ENCODE measurements at places on chromosomes 3 and 15.

DNA sequence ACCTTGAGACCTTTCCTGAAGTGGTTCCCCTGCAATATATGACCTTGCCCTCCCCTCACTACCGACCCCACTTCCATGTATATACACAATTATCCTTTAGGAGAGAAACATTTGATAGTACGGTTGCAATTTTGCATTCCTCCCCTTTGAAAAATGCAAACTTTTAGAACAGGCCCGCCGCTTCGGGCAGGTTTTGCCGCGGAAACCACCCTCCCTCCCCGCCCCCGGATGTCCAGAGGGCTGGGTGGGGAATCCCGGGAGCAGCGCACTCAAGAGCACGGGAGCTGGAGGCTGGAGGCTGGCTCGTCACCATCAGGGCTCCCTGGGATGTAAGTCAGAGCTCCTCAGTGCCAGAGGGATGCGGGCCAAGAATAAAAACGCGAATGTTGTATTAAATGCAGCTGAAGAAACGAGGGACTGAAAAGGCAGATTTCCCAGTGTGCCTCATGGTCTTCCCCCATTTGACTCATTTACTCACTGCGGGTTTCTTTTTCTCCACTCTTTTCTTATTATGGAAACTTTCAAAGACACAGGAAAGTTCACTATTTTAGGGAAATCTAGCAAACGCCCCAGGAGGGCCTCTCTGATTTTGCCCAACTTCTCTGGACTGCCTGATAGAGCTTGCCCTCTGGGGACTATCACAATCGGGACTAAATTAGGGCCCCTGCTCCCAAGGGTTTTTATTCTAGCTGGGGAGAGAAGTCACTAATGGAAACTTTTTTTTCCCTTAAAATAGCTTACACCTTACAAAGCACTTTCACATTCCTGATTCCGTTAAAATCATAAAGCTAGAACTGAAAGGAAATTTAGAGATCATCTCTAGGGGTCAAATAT is 2.9 kb upstream of the USP3 start:
- no peak for DNase-seq

DNA sequence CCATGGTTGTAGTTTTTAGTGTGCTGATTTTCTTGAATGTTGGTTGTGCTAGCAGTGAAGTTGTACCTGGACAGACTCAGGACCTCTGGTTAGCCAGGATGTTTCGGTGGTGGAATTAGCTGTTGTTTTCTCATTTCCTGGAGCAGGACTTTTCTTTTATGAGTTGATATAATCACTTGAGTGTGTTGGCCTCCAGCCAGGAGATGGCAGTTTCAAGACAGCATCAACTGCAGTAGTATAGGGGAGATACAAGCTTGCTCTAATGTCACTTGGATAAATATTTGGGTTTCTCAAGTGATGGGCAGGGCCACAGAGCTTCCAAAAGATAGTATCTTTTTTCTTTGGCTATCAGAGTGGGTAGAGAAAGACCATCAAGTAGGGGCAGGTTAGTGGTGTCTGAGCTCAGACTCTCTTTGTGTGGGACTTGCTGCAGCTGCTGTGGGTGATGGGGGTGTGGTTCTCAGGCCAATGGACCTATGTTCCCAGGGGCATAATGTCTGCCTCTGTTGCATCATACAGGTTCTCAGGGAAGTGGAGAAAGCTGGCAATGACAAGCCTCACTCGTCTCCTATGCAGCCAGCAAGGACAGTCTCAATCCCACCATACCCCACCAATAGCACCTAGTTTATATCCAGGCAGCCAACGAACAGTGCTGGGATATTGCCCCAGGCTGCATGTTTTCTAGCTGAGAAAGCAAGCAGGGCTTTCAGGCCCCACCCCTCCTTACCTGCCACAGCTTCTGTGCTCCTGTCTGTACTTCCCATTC is 14.6 kb upstream of the OR5K2 start:
- no peak for DNase-seq

DNA sequence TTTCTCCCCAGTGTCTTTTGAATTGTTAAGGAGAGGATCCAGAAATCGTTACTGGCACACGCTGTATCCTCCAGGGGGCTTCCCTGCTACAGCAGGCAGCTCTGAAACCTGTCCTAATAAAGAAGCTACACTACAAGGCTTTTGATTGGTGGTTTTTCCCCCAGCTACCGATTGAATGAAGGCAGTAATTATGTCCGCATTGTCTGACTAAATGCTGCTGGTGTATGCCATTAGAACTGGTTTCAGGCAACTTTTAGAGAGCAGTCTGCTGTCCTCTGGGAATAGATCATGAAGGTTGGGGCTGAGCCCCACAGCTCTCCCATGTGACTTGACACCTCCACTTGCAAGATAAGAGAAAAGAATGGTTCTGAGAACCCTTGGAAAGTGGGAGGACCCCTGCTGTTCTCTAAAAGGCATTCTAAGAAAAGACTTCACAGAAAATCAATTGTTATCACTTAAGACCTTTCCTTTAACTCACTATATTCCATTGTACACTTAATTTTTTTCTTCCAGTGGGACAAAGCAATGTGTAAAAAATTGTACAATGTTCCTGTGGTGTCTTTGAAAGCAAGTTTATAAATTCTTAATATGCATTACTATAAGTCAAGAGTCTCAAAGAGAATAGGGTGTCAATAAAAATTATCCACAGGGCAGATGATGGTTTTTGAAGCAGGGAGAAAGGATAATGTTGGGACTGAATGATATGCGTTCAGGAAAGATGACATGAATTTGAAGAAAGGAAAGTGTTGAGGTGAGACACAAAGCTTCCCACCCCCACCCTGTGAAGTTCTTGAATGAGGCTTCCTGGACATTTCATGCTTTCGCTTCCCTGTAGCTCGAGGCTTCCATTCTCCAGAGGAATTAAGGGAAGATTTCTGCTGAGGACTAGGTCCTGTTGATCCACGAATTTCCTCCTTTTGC is 53.0 kb upstream of the DAZL start:
- DNase-seq: no peak

- no peak for DNase-seq
Observed at GRCh38 chr3:108566599-108566998, 22.6 kb downstream of the CIP2A start.

GRCh38 chr3:72340476-72341379 is 507.5 kb downstream of the SHQ1 start:
- DNase-seq: no peak

DNA sequence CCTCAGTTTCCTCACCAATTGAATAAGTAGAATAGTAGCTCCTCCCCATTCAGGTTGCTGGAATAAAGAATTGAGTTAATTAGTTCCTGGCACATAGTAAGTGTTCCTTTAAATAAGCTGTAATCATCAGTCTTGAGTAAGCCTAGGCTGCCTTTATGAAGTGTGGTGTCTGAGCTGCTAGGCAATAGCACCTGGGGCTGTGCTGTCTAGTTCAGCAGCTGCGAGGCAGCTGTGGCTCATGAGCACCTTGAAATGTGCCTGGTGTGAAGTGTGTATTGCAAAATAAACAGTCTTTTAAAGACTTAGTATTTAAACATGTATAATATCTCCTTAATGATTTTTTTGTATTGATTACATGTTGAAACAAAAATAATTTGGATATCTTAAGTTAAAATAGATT is 77.6 kb downstream of the TOP2B start:
- no peak for DNase-seq

DNA sequence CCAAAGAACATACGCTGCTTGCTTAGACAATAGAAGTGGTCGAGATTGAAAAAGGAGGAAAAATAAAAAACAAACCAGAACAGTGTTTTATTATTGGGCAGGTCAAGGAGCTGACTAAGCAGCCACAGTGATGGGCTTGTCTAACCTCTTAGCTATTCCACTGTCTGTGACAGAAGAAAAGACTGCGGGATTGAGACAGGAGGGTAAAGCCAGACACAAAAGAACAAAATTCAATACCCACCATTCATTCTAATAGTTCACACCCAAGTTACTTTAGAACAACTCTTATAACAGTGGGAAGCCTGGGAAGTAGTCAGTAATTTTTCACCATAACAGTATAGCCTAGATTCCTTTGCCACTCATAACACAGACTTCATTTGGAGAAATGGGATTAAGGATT is 435.4 kb downstream of the MFSD1 start:
- no peak for DNase-seq

DNA sequence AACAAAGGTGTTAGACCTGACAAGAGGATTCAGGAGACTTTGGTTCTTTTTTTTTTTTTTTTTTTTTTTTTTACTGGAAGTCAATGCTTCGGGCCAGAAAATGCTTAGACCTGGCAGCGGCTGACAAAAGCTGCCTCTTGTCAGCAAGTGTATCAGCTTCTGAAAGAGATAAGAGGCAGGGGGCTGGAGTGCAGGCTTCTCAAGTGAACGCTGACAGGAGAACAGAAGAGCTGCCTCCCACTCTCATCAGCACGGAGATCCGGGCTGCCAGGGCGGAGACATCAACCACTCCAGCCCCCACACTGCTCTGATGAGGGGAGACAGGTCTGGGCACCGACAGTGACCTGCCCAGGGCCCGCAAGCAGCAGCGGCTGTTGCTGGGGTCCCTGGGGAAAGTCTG is 9.4 kb upstream of the SCN5A start:
- DNase-seq: no peak

DNA sequence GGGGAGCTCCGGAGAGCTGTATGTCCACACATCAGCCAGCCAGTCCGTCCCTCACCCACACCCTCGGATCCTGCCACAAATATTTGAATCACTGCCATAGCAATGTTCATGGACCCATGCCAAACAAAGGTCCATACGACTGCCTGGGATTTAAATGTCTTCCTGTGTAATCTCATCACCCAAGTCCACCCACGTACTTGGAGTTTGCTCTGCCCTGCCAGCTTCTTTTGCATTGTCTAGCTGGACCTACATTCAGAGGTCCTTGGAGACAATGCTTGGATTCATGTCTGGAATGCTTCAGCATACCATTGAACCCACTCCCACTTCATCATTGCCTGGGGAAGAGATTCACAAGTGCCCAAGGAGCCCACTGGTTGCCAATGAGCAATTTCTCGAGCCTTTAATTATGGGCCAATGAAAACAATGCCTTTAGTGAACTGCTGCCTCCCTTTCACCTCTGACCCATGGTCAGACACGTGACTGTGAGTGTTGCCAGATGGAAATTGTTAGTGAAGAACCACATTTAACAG is 90.4 kb upstream of the PHLDB2 start:
- no peak for DNase-seq

DNA sequence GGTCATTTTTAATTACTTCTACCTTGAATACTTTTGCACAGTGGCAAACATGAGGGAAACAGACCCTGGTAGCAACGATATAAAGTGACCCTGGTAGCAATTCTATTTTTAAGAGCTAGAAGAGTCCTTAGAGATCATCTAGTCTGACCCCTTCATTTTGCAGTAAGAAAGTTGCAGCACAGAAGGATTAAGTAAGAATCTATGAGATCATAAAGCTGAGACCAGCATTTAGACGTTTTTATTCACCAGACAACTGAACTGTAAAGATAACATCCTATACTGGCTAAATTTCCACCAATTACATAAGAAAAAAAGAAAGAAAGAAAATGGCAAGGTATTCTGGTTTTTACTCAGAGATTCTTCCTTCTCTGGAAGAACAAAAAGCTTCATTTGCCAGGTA is 49.9 kb downstream of the LRRFIP2 start:
- DNase-seq: no peak

DNA sequence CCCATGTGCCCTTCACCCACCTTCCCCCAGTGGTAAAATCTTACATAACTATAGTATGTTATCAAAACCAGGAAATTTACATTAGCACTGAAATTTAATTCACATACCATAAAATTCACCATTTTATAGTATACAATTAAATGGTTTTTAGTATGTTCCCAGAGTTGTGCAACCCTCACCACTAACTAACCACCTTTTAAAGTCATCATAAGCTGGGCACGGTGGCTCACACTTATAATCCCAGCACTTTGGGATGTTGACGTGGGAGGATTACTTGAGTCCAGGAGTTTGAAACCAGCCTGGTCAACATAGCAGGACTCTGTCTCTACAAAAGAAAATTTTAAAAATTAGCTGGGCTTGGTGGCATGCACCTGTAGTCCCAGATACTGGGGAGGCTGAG is 13.7 kb downstream of the FRMD5 start:
- no peak for DNase-seq

DNA sequence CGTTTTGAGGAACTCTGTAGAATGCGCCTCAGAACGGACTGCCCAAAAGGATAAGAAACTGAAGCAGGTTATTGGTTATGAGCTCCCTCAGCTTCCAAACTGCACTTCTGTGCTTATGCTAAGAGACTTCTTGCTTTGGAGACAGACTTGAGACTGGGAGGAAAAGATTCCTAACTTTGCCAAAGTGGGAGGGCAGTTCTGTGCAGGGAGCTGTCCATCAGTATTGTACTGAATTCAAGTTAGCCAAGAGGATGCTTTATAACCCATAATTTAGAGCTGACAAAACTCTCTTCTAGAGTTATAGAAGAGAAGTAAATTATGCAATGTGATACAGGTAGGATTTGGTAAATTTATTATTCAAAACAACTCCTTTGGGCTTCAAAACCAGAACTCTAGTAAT is 519.8 kb upstream of the GBE1 start:
- no peak for DNase-seq

- DNase-seq: no peak
Observed at GRCh38 chr15:70274255-70274880, 176.7 kb upstream of the TLE3 start.

DNA sequence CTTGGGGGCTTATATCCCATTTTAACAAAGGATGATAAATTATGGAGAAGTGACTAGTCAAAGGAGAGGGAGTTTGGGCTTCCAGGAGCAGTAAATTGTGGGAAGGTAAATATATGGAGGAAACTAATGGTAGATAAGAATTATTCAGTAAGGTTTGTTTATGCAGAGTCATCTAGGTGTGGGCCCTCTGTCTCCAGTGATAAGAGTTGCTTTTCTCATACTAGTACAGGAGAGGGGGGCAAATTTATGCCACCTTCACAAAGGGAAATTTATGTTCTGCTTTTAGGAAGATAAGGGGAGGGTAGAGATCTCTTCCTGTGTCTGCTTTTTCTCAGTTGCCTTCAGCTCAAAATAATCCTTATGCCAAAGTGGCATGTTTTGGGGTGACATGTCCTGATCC is 383.7 kb upstream of the PPP2R3A start:
- no peak for DNase-seq

- DNase-seq: no peak
Observed at GRCh38 chr3:185900228-185900627, 37.6 kb downstream of the TRA2B start.

DNA sequence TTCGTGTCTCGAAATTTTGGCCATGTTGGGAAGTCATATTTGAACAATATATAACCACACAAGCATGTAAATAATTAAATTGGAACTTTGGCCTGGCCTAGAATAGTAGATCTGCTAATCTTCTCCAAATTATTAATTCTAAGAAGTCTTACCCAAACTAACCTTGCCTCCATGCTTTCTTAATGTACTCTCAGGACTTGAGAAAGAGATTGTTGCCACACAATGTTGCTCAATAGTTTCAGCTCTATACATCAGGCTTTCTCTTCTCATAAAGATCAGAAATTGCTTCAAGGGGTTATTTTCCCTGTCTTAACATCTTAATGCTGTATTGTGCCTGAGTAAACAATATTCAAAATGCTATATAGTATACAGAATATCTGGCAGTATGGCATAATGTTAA is 202.7 kb upstream of the LRIG1 start:
- no peak for DNase-seq

All from C1 segment of cervical spinal cord (tissue), 14 donors.